ENCODE measurements at places on chromosomes 7 and 10. TPM values are rescaled to one million over a fixed set of nuclear protein-coding genes. Genes with fewer than 3 reads are reported as not detected.

The TLX1 gene
- total RNA-seq: not detected

The TMEM60 gene
- 8.7 TPM for total RNA-seq

GRCh38 chr10:97870990-97871389 lies 21.3 kb downstream of the GOLGA7B start:
- DNase-seq: no peak

The PRR15 gene
- not detected for total RNA-seq

- DNase-seq: peak; percentile 51
Measured at GRCh38 chr7:40057292-40057691, 77.1 kb downstream of the MPLKIP start.

GRCh38 chr10:132910901-132911785 lies 31.2 kb downstream of the CFAP46 start:
- DNase-seq: no peak

The PRPS1L1 gene
- not detected for total RNA-seq

DNA sequence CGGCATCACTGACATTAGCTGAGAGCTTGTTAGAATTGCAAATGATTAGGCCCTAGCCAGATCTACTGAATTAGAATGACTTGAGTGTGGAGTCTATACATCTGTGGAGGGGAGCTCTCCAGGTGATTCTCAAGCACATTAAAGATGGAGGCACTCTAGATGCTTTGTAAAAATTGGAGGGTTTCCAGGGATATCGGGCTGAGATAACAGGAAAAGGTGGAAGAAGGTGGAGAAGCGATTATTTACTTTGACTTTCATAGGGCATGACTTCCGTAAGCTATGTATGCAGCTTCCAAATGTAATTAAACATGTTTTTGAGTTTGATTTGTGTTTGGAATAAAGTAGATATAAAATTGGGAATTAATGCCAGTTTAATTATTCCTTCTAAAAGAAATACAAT lies 235.0 kb upstream of the PTN start:
- DNase-seq: peak; percentile 60

The TMEM225B gene
- 0.22 TPM for total RNA-seq

The CH25H gene
- 4.4 TPM for total RNA-seq

GRCh38 chr10:87000491-87000890 lies 19.6 kb upstream of the FAM25A start:
- DNase-seq: no peak

DNA sequence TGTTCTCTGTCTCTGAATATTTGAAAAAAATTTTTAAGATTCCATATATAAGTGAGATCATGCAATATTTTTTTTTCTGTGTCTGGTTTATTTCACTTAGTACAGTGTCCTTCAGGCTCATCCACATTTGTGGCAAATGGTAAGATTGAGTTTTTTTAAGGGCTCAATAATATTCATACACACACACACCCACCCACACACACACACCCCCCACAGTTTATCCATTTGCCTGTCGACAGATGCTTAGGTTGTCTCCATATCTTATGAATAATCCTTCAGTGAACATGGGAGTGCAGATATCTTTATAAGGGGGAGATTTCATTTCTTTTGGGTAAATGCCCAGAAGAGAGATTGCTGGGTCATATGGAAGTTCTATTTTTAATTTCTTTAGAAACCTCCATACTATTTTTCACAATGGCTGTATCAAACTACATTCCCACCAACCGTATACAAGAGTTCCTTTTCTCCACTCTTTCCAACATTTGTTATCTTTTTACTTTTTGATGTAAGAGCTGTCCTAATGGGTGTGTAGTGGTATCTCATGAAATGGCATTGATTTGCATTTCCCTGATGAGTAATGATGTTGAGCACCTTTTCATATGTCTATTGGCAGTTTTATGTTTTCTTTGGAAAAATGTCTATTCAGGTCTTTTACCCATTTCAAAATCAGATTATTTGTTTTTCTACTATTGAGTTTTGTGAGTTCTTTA lies 35.0 kb downstream of the AUTS2 start:
- no peak for DNase-seq

GRCh38 chr7:21891291-21891690 lies 54.4 kb downstream of the CDCA7L start:
- no peak for DNase-seq

The FAM25G gene
- total RNA-seq: not detected

The PAX4 gene
- not detected for total RNA-seq

- no peak for DNase-seq
Measured at GRCh38 chr7:134201569-134202261, 74.6 kb downstream of the LRGUK start.

DNA sequence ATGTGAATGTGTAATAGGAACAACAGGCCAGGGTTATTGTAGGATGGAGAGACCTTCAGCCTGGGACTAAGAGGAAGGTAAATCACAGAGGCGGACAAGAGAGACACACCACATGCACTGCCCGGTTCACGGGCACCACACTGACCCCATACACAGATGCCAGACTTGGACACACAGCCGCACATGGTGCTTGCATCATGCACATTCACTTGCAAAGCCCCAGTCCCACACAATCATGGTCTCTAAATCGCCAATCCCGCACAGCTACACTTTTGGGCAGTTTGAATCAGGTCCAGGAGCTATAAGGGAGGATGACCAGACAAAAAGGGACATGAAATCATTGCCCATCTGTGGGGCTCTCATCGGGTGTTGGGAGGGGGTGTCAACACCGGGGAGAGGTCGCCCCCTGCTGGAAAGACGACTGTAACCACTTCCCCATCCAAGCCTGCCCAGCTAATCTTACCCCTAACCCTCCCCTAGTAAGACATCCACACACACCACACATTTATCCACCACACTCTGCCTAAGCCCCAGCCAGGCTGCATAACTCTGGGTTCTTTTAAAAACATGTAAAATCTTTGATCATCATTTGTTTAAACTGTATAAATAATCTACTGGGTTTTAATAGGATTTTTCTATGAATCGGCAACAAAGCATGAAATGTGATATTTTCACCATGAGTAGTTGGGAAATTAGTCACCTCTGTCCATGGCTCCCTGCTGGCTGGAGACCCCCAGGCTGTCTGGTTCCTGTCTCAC lies 40.5 kb upstream of the SLF2 start:
- peak; percentile 46 for DNase-seq

DNA sequence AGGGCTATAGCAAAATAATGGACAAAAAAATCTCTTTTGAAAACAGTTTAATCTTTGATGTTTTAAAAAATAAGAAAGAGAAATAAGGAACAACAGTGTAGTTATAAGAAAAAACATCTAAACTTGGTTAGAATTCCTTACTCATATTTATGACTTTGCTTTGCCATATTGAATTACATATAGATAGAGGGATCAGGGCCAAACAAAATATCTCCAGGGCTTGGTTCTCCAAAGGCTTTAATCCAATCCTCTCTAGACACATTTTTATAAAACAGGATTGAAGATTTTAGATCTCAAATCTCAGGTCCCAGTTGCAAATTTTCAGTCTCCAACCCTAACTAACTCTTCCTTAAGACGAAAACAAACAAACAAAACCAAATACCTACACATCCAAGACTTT lies 72.6 kb upstream of the RHOBTB1 start:
- DNase-seq: no peak

DNA sequence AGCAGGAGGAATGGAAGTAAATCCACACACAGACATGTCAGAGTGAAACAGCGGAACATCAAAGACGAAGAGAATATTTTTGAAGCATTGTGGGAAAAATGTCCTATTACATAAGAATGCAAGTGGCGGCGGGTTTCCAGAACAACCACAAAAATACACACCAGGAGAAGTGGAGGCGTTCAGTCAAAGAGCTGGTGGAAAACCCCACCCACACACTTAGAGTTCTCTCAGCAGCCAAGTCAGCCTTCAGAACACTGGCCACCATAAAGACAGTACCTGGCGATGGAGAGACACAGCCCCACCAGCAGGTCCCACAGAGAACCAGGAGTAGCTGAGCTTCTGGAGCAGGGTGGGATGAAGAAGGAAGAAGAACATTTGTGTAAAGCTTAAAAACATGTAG lies 23.7 kb downstream of the NKX6-2 start:
- DNase-seq: no peak

The ANXA8 gene
- not detected for total RNA-seq

GRCh38 chr7:12357508-12357907 lies 46.2 kb downstream of the VWDE start:
- DNase-seq: no peak

DNA sequence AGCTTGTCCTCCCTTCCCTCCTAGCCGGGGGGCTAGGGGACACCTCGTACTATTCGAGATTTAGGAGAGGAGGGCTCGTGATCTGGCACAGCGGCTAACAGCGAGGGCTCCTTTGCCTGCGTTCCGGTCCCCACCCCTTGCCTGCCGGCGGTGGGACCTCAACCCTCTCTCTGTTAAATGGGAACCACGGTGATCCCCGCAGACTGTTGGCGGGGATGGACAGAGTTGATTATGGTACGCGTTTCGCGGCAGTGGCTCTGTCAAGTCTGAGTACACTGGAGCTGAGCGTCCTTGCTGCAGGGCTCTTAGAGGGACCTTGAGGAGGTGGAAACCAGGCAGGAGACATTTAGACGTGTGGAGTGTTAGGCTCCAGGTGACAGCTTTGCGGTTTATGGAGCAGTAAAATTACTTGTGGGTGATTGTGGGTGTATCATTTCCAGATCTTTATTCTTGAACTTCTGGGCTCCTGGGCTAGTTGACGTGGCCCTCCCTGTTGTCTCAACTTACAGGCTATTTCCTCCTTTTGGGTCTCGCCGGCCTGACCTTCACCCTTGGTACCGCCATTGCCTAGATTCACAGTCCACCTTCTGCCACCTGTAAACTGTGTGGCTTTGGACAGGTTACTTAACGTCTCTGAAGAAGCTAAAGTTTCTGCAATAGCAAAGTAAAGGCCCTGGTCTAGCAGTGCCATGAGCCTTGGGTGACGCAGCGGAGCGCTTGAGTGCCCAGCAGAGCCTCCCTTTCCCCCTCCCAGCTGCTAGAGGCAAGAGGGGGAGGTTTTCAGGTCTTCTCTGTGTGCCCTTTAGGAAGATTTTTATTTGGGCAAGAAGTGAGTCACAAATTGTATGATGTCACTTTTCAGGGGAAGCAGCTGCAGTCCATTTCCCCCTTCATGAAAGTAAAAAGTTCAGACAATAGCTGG lies 739 bp downstream of the CASP7 start:
- DNase-seq: peak; percentile 91

DNA sequence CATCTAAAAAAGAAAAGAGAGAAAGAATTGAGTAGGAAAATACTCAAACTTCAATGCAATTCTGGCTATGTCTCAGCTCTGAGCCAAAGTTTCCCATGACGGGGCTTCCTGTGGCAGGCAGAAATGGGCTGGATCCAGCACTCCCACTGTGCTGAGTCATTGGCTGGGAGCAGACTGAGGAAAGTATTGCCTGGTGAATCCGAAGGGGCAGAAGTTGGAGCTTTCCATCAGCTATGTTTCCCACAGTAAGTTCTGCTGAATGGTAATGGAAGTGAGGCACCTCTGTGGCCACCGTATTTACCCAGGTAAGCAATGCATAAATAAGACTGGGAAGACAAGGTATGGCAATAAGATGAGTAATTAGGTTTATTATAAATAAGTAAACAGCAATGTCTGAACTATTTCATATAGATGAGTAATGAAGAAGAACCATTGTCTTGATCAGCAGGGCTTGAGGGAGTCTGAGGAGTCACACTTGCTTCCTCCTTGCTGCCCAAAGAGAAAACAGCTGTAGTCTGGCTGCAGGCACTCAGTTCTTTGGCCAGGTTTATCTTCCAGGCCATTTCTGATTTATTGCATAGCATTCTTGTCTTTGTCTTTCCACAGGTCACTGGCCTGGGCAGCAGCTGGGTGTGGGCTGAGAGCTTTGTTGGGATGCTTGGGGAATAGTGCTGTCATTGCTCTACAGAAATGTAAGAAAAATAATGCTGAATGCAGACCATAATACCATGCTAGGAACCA lies 255.3 kb downstream of the DNAJB9 start:
- DNase-seq: peak; percentile 78

- no peak for DNase-seq
Measured at GRCh38 chr10:88274286-88274685, 308.8 kb downstream of the RNLS start.

The ADCYAP1R1 gene
- total RNA-seq: under 0.01 TPM

The TFR2 gene
- total RNA-seq: under 0.01 TPM

- no peak for DNase-seq
Measured at GRCh38 chr7:78620920-78621319, 822.3 kb downstream of the PHTF2 start.

DNA sequence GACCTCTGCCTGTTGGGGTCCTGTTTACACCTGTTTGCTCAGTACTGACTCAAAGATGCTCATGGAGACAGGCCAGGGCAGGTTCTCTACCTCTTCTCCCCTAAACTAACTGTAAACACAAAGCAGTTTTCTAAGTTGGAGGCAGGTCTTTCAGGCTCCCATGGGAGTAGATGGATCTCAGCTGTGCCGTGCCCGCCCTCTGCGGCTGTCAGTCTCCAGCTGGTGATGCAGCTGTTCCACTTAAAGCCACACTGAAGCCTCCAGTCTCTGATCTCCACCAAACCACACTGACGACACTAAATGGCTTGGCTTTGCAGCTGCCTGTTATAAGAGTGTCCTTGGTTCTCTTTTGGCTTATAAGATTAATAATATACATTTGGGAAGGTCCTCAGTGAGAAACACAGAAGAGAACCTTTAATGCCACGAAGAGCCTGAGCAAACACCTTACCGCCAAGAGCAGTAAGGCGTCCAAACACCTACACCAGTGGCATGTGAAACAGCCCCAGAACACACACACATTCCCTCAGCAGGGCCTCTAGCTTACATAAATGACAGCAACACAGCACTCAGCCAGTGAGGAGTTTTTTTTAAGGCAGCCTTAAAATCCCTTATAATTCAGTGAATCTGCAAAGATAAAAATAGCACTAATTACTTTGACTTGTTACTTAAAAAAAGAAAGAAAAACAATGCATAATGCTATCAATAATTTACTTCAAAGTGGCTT lies 60.4 kb upstream of the KCNIP2 start:
- no peak for DNase-seq

The FOXP2 gene
- 13.7 TPM for total RNA-seq

GRCh38 chr10:47133871-47134570 lies 166.0 kb upstream of the GDF10 start:
- no peak for DNase-seq

All from lung microvascular endothelial cell (primary cell).